ENCODE measurements at places on chromosomes 5 and 9.

DNA sequence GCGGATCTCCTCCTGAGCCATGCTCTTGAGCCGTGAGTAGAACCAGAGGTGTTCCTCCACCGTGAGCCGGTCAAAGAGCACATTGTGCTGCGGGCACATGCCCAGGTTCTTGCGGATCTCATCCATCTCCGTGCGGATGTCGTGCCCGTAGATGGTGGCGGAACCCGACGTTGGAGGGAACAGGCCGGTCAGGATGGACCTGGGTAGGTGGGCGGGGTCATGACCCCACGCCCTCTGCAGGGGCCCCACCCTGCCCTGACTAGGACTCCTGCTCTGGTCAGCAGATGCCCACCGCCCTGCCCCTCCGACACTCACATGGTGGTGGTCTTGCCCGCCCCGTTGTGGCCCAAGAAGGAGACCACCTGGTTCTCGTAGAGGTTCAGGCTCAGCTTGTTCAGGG is 12.1 kb downstream of the ABCA2 start:
- DNase-seq, result no peak

DNA sequence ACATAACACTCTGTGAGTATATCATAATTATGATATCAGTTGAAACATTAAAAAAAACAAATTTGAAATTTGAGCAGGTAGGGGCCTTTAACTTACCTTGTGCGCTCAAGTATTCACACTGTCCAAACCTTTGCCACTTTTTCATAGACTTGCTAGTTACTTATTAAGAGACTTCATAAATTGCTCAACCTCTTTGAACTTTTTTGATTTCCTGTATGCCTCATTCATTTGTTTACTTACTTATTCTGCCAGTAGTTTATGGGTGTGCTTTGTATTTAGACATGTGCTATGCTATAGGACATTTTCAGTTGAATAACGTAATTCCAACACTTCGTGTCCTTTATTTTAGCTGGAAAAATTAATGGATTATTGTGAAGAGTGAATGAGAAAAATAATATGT is 204.8 kb downstream of the HCN1 start:
- DNase-seq, result no peak

DNA sequence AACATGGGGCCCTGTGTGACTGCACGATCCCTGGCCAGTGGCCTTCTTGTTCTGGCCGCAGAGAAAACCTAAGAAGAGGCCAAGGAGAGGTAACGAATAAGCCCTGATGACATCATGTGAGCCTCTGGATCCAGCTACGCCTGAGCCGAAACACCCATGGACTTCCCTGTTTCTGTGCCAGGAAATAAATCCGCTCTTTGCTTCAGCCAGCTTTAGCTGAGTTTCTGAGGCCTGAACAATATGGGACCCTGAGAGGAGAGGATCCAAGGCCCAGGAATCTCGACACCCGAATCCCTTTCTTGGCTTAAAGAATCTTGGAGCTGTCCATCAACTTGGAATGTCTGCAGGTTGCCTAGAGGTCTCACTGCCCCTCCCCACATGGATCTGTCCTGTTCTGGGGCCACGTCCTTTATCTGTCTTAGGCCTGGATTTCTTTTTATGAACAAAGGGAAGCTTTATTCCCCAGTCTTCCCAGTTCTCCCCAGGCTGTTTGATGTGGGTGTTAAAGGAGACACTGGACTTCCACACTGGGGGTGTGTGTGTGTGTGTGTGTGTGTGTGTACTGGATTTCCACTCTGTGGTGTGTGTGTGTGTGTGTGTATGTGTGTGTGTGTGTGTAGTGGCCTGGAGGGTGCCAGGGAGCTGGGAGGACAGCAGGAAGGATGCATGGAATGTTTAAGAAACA is 13.7 kb downstream of the IER5L start:
- peak; percentile 78 for DNase-seq

DNA sequence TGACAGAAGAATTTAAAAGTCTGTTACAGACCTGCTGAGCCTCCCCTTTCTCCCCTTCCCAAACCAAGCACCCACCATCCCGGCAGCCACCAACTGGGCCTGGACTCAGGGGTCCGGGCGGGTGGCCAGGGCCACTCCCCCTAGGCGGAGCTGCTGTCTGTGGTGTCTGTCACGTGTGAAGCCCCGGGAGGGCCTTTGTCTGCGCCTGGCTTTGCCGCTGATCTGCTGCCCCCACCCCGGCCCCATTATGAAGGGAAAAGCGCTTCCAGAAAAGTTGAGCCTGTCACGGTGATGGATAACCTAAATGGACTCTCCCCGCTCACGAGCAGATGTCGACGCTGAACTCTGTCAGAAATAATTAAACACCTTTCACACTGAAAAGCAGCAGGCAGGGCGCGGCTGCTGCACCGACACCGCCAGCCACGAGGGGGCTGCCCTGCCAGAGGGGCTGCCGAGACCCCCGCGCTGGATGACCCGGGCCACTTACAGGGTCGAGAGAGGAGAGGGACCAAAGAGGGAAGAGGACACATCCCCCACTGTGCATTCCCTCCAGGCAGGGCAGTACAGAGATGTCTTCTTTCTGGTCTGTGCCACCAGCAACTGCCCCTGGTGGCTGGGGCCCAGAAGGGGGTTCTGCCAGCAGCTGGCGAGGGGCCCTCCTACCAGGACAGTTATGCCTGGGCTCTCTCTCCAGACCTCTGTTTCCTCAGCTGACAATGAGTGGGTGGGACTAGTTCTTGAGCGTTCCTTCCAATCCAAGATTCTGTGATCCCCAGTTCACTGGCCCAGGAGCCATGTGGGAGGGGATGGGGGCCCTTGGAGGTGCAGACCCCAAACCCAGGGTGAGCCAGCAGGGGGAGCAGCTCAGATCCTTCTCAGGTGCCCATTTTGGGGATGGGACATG is 36.0 kb upstream of the BARHL1 start:
- peak; percentile 64 for DNase-seq

- DNase-seq, result no peak
Measured at GRCh38 chr5:56529666-56530430, 285.5 kb upstream of the MAP3K1 start.

- no peak for DNase-seq
Measured at GRCh38 chr5:41708604-41708940, 161.7 kb downstream of the OXCT1 start.

DNA sequence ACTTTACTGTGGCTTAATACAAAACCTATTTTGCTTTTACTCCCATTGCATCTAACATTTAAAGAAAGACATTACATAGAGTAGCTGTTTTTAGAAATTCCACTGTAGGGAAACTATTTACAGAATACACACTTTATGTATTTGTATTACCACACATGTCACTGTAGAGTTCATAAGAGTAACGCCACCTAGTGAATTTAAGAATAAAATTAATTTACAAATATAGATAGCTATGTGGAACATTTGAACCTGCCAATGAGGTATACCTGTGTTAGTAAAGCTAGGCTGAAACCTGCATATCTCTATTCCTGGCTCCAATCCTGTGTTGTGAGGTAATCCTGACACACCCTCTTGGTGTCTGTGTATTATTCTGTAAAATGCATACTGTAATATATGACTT is 234.4 kb downstream of the MAST4 start:
- no peak for DNase-seq

DNA sequence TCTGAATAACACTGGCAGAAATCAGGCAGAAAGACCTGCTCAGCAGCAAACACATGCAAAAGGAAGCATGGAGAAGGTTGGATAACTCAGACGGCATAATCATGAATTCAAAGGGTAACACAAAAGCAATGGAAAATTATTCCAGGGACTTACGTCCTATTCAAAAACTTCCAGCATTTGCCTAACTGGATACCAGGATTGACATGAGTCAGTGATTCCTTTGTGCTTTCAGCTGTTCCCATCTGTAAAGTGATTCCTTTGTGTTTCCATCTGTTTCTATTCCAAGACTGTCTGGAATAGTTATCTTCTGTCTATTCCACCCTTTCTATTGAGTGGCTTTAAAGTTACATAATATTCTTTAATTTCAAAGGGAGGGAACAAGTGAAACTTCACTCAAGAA is 1361.7 kb upstream of the CDH9 start:
- no peak for DNase-seq

- DNase-seq, result no peak
Measured at GRCh38 chr9:9855177-9856078, 757.4 kb downstream of the PTPRD start.

- DNase-seq, result no peak
Measured at GRCh38 chr5:113215401-113216060, 219.3 kb downstream of the TSSK1B start.

- DNase-seq, result no peak
Measured at GRCh38 chr9:92538541-92538940, 2.8 kb upstream of the ECM2 start.

- DNase-seq, result peak; percentile 54
Measured at GRCh38 chr5:10563110-10563944, 543 bp upstream of the ANKRD33B start.

GRCh38 chr5:16169550-16169949 is 10.0 kb downstream of the MARCHF11 start:
- no peak for DNase-seq

DNA sequence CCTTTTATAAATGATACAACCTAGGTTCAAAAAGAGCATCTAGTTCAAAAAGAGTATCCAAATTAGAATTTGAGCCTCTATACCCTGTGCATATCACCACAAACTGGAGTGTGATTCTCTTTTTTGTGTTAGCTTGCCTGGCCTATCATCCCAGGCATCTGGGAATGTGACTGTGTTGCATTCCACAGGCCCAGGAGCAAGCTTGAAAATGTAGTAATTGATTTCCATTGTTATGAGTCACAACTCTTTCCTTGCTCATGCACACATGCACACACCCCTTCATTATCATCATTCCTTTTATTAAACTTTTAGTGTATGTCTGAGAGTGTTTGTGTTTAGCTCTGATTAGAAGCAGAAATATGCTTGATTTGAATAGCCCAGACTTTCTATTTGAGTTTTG is 75.2 kb downstream of the FCHO2 start:
- DNase-seq, result no peak

- DNase-seq, result no peak
Measured at GRCh38 chr9:117706421-117707116, 2.4 kb downstream of the TLR4 start.

- no peak for DNase-seq
Measured at GRCh38 chr5:165786073-165786472, 2280.7 kb downstream of the MAT2B start.

DNA sequence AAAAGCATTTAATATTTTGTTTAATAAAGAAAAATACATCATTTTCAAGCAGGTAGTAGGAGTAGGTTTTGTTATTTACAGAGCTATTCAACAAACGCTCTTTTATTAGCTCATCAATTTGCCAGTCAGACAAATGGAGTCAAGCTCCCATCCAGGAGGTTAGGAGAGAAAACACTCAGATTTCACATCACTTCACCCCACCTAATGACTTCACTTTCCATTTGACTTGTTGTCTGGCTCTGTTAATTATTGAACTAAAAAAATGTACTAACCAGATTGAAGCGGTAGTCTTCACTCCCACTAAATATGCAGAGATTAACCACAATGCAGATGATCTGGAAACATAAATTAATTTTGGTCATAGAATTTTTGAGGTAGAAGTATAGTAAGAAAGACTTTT is 193.6 kb upstream of the VCAN start:
- DNase-seq, result no peak

DNA sequence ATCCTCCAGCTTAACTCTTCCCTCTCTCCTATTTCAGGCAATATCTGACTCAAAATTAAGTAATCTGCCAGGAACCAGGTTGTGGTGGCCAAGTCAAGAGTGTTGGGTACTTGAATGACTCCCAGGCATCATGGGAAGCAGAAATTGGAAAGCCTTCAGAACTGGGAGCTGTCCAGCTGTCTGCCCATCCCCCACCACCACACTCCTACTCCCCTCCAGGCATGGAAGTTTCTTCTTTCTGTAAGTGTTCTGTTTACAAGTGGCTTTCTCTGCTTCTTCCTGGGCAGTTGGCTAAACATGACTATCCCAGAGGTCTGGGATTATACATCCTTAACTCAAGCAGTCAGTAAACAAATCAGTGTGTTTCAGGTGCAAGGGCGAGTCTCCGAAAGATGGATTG is 14.6 kb upstream of the PBX3 start:
- no peak for DNase-seq

DNA sequence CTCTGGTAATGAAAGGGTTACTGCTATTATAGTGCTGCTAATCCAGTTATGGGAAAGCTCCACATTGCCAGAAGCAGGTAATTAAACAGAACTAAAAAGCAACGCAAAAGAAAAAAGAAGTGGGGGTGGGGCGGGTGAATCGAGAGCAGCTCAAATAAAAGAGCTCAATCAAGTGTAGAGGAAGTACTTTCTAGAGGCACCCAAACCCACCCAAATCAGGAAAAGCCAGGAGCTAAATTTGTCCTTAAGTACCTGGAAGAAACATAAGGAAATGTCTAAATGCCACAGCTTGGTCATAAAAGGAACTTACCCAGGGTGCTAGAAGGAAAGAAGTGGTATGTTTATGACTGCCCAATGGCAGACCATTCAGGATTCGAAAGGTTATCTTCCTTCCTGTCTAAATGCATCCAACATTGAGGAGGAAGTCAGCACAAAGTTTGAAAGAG is 2.4 kb upstream of the RNF145 start:
- DNase-seq, result no peak

- no peak for DNase-seq
Measured at GRCh38 chr9:98690686-98691085, 18.0 kb downstream of the GABBR2 start.

- no peak for DNase-seq
Measured at GRCh38 chr9:114016101-114016500, 62.0 kb downstream of the AMBP start.

DNA sequence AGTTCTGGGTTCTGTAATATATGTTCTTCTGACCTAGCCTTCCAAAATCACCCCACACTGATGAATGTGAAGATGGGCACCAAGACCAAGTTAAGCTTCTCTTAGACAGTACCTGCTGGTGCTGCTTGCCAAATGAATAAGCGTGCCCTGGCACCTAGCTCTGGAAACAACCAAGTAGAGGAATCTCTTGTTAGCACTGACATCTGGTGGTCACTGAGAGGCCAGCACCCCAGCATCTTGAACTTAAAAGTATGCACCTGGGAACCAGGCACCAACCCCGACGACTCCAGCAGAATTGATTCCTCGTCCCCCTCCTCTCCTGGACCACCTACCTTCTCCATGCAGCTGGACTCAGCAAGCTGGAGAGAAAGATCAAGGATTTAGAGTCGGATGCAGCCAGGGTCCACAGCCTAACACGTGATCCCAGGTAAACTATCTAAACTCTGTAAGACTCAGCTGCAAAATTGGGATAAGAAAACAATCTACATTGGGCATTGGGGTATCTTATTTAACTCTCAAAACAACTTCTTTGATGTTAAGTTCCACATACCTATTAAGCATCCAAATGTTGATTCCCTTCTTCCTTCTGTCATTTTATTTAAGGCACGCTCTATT is 89.8 kb downstream of the SLC1A3 start:
- peak; percentile 66 for DNase-seq

GRCh38 chr9:79165020-79165780 is 406.6 kb upstream of the TLE4 start:
- no peak for DNase-seq

- DNase-seq, result no peak
Measured at GRCh38 chr9:36443581-36443980, 43.5 kb upstream of the RNF38 start.

GRCh38 chr5:176161431-176161830 is 76.8 kb upstream of the SIMC1 start:
- DNase-seq, result no peak

GRCh38 chr9:87527211-87527916 is 29.7 kb downstream of the DAPK1 start:
- no peak for DNase-seq
